ENCODE measurements at places on chromosomes 2 and 18.
A peak's percentile ranks its signal among the peaks of the same experiment; 100 is the strongest.

DNA sequence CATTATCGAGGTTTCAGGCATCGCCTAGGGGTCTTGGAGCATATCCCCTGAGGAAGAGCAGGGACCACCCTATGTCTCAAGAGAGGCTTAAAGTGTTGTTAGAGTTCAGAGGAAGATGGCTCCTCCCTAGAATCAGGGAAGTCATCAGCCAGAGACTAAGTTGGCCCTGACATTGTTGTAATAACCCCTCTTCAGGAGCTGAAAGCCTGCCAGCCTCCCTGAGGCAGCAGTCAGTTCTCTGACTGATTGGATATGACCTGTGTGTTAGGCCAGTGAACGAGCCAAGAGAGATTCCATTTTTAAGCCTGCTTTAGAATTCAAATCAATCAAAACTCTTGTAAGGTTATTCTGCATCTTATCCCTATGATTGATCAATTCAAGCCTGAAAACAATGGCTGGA is 34.9 kb downstream of the ARHGAP28 start:
- no peaks in the 10 kb centered on the region for H3K27me3 ChIP-seq
- H3K4me3 ChIP-seq, result no peak overlapping the region
- H3K27ac ChIP-seq, result peak overlapping the region; percentile 2
- H3K36me3 ChIP-seq, result no peaks in the 10 kb centered on the region
- no peak for DNase-seq
- no peaks in the 10 kb centered on the region for H3K4me1 ChIP-seq

DNA sequence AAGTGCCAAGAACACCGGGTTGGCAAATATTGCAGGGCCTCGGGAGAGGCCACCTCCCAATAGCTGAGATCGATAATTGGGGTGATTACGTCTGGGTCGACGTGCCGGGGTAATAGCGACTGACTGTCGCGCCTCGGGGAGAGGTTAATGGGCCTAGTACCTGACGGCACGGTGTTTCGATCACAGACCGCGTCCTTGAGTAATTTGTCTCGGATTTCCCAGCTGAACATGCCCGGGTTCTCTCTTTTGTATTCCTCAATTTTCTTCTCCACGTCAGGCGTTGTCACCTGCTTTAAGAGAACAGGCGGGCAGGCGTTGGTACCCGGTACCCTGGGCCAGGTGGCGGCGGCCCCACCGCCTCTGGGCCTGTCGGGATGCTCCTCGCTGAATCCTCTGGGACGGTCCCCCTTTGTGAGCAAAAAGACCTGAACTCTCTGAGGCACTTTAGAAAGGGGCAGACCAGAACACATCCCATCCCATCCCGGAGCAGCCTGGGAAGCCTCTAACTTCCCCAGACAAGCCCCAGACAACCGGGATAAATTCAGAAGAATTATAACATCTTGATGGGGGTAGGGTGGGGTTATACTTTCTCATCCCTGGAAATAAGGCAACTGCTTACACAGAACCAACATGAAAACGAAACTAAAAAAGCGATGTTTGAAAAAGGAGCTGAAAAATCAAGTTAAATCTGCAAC is 3.3 kb downstream of the PAX3 start:
- peaks cover 43% of the 10 kb centered on the region for H3K4me1 ChIP-seq
- H3K27ac ChIP-seq, result no peak overlapping the region
- no peaks in the 10 kb centered on the region for H3K36me3 ChIP-seq
- no peak for DNase-seq
- H3K4me3 ChIP-seq, result peak overlapping the region; percentile 23
- H3K27me3 ChIP-seq, result peaks cover 47% of the 10 kb centered on the region

GRCh38 chr2:205218056-205218455 is 464.2 kb upstream of the NRP2 start:
- no peak for DNase-seq
- no peaks in the 10 kb centered on the region for H3K4me1 ChIP-seq
- no peak overlapping the region for H3K27ac ChIP-seq
- H3K27me3 ChIP-seq, result no peaks in the 10 kb centered on the region
- no peak overlapping the region for H3K4me3 ChIP-seq
- H3K36me3 ChIP-seq, result no peaks in the 10 kb centered on the region

- peaks cover 12% of the 10 kb centered on the region for H3K4me1 ChIP-seq
- no peak overlapping the region for H3K4me3 ChIP-seq
- H3K36me3 ChIP-seq, result no peaks in the 10 kb centered on the region
- H3K27ac ChIP-seq, result no peak overlapping the region
Measured at GRCh38 chr2:111068435-111069058, 52.2 kb upstream of the BCL2L11 start.

GRCh38 chr2:170972296-170973224 is 43.5 kb downstream of the GORASP2 start:
- H3K27me3 ChIP-seq, result no peaks in the 10 kb centered on the region
- DNase-seq, result no peak
- H3K4me1 ChIP-seq, result peaks cover 15% of the 10 kb centered on the region
- no peak overlapping the region for H3K4me3 ChIP-seq

DNA sequence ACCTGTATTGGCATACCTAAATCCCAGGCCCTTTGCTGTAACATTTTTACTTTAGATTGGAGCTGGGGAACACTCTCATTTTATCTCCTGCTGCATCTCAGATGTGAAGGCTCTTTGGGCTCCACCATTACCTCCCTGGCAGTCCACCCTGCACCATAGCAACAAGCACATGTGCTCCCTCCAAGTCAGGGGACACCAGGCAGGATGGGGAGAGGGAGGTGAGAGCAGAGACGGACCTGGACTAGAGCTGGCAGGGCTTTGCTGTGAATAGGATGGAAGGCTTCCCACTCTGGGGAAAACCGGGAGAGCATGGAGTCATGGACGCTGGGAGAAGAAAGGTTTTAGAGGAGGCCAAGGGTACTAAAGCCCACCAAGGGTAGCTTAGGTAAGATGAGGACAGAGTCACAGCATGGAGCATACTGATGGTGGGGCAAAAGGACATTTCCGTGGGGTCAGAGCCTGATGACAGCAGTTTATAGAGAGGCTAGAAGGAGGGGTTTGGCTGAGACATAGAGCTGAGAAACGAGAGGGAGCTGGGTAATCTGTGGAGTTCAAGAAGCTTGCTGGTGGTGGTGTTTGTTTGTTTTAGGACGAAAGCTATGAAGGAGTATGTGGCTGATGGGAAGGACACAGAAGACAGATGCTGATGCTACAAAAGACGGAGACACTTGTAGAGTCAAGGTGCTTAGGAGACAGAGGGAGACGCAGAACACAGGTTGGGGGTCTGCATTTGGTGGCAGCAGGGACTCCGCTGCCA is 134.8 kb downstream of the COL6A3 start:
- H3K4me1 ChIP-seq, result peaks cover 32% of the 10 kb centered on the region
- DNase-seq, result no peak
- H3K27ac ChIP-seq, result peak overlapping the region; percentile 87
- H3K36me3 ChIP-seq, result no peaks in the 10 kb centered on the region
- no peak overlapping the region for H3K4me3 ChIP-seq

DNA sequence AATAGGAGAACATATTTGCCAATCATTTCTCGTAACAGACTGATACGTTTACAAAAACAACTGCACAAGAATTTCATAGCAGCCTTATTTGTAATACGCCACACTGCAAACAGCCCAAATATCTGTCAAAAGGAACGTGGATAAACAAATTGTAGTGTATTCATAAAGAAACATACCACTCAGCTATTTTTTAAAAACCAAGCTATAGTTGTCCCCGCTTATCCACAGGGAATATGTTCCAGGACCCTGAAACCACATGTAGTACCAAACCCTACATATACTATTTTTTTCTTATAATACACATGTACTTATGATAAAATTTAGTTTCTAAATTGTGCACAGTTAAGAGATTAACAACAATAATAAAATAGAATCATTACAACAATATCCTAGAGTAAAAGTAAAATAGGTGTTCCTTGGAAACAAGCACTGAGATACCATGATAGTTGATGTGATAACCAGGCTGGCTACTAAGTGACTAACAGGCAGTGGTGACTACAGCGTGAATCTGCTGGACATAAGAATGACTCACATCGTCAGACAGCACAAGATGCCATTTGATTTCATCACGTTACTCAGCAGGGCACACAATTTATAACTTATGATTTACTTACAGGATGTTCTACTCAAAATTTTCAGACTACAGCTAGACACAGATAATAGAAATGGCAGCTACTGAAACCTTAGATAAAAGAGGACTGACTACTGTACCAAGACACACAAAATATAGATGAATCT is 367.4 kb downstream of the NCKAP5 start:
- no peak overlapping the region for H3K27ac ChIP-seq
- H3K4me1 ChIP-seq, result no peaks in the 10 kb centered on the region
- H3K36me3 ChIP-seq, result no peaks in the 10 kb centered on the region
- no peak overlapping the region for H3K4me3 ChIP-seq
- no peak for DNase-seq
- H3K27me3 ChIP-seq, result no peaks in the 10 kb centered on the region

- H3K4me1 ChIP-seq, result no peaks in the 10 kb centered on the region
- H3K27me3 ChIP-seq, result no peaks in the 10 kb centered on the region
- H3K4me3 ChIP-seq, result no peak overlapping the region
- DNase-seq, result no peak
- H3K36me3 ChIP-seq, result no peaks in the 10 kb centered on the region
Measured at GRCh38 chr2:29660201-29660600, 261.2 kb downstream of the ALK start.

DNA sequence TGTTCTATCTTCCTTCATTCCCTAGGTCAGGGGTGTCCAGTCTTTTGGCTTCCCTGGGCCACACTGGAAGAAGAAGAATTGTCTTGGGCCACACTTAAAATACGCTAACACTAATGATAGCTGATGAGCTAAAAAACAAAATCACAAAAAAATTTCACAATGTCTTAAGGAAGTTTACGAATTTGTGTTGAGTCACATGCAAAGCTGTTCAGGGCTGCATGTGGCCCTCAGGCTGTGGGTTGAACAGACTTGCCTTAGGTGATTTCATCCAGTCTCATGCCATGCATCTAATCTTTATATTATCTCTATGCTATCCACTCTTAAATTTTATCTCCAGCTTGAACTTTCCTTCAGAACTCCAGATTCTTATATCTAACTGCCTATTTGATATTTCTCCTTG is 80.1 kb downstream of the CCDC85A start:
- H3K27ac ChIP-seq, result no peak overlapping the region
- H3K27me3 ChIP-seq, result no peaks in the 10 kb centered on the region
- H3K4me3 ChIP-seq, result no peak overlapping the region

- H3K4me1 ChIP-seq, result no peaks in the 10 kb centered on the region
- H3K27me3 ChIP-seq, result no peaks in the 10 kb centered on the region
- DNase-seq, result no peak
- no peaks in the 10 kb centered on the region for H3K36me3 ChIP-seq
Measured at GRCh38 chr2:1833726-1834125, 89.4 kb upstream of the PXDN start.

GRCh38 chr2:134140251-134140661 is 113.6 kb upstream of the MGAT5 start:
- DNase-seq, result no peak
- H3K4me3 ChIP-seq, result no peak overlapping the region
- no peak overlapping the region for H3K27ac ChIP-seq
- no peaks in the 10 kb centered on the region for H3K27me3 ChIP-seq
- peaks cover 59% of the 10 kb centered on the region for H3K4me1 ChIP-seq

GRCh38 chr2:43225093-43225787 is 1.2 kb downstream of the ZFP36L2 start:
- DNase-seq, result no peak
- H3K27ac ChIP-seq, result peak overlapping the region; percentile 99
- peak overlapping the region; percentile 97 for H3K4me3 ChIP-seq
- H3K27me3 ChIP-seq, result no peaks in the 10 kb centered on the region

DNA sequence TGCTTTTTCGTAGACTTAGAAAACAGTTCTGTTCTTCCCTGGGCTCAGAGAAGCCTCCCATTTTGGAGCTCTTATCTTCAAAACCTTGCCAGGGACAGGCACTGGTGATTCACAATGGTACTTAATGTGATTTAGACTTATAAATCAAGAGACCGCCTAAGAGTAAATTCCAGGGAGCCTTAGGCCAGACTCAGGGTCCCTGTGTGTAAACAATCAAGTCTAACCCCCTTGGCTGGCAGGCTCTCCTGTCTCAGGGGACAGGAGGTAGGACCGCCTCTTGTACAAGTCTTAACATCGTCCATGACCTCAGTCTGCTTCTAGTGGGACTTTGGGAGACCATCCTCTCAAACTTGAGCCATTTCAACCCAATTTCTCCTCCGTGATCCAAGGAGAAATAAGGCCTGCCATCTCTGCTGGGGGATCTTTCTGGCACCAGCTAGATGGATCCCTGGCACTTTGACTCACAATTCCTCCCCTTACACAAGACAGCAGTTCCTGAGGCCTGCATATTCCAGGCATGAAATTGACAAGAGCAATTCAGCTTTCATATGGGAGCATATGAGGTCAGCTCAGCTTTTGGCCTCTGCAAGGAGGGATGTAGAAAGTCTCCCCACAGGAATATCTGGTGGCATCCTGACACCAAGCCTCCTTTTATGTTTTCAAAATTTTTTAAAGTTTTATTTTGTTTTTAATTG is 487.0 kb downstream of the TNS1 start:
- no peak overlapping the region for H3K27ac ChIP-seq
- H3K4me1 ChIP-seq, result peaks cover 5% of the 10 kb centered on the region
- H3K36me3 ChIP-seq, result no peaks in the 10 kb centered on the region
- H3K4me3 ChIP-seq, result no peak overlapping the region

- no peaks in the 10 kb centered on the region for H3K36me3 ChIP-seq
- no peak overlapping the region for H3K27ac ChIP-seq
- no peaks in the 10 kb centered on the region for H3K4me1 ChIP-seq
- H3K4me3 ChIP-seq, result no peak overlapping the region
- no peaks in the 10 kb centered on the region for H3K27me3 ChIP-seq
Measured at GRCh38 chr18:21894619-21895367, 154.2 kb downstream of the MIB1 start.

DNA sequence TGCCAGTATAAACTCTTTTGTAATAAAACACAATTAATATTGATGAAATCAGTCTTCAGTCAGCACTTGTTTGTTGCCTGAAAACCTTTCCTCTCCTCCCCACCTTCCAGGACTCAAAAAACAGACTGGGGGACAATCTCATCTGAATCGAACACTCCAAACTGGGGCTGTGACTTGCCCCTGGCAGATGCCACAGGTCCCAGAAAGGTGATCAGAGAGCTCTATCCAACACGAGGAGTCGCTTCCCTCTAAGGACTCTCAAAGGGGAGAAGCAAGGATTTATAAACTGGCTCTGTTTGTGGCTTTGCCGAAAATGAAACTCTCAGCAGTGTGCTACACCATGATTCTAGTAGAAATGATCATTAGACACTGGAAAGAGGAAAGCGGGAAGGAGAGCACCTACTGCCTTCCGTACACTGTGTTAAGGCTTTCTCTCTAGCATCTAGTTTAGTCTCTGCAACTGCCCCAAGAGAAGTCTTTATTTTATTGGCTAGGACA is 199.2 kb downstream of the TGIF1 start:
- no peak overlapping the region for H3K4me3 ChIP-seq
- no peak overlapping the region for H3K27ac ChIP-seq
- no peaks in the 10 kb centered on the region for H3K4me1 ChIP-seq

DNA sequence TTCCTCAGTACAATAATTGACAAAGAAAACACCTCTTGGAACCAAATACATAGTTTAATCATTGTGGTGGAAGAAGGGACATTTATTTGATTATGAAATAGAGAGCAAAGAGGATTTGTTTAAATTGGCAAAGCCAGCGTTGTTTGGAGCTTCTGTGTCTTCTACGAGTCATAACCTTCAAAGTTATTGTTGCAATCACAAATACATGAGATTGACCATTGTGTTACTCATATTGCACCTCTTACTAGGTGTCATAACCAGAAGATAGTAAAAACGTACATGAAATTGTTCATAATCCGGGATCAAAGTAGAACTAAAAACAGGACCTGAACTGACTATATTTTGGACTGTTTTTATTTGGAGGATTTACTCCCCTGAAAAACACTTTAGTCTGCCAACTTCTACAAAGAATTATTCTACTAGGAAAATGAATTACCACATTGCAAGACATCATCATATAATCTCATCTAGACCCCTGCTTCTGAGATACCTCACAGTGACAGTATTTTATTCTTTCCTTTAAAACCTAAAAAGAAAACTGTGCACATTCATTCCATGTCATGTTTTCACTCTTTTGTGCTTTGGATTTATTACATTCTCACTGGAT is 151.7 kb upstream of the KLF7 start:
- no peak overlapping the region for H3K27ac ChIP-seq
- no peaks in the 10 kb centered on the region for H3K4me1 ChIP-seq
- H3K36me3 ChIP-seq, result no peaks in the 10 kb centered on the region
- no peak overlapping the region for H3K4me3 ChIP-seq
- H3K27me3 ChIP-seq, result no peaks in the 10 kb centered on the region

Measured in vagina (tissue), 2 donors.